Left ventricle myocardium inferior (tissue), 1 donor: ENCODE measurements at places on chromosomes 7 and 10.

- no peak for DNase-seq
Measured at GRCh38 chr7:33129806-33130153, 416 bp downstream of the BBS9 start.

- no peak for DNase-seq
Measured at GRCh38 chr10:112095731-112096130, 87.8 kb downstream of the GPAM start.

DNA sequence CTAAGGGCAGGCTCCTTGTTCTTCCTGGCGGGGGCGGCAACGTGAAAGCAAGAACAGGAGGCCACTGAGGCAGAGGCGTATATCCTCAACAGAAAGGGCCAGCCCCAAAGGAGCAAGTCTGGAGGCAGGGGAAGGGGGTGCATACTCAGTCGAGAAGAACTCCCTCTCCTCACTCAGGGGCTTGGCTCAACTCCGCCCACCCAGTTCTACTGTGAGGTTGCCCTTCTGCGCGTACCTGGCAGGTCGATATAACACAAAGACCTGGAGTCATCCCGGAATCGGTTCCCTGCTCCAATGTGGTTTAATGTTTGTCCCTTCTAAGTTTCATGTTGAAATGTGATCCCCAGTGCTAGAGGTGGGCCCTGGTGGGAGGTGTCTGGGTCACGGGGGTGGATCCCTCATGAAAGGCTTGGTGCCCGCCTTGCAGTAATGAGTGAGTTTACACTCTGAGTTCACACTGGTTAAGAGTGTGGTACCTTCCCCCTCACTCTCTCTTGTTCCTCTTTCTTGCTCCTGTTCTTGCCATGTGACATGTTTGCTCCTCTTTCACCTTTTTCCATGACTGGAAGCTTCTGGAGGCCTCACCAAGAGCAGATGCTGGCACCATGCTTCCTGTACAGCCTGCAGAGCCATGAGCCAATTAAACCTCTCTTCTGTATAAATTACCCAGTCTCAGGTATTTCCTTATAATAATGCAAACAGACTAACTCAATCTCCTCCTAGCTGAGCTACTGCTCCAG is 32.6 kb downstream of the GSDME start:
- no peak for DNase-seq

DNA sequence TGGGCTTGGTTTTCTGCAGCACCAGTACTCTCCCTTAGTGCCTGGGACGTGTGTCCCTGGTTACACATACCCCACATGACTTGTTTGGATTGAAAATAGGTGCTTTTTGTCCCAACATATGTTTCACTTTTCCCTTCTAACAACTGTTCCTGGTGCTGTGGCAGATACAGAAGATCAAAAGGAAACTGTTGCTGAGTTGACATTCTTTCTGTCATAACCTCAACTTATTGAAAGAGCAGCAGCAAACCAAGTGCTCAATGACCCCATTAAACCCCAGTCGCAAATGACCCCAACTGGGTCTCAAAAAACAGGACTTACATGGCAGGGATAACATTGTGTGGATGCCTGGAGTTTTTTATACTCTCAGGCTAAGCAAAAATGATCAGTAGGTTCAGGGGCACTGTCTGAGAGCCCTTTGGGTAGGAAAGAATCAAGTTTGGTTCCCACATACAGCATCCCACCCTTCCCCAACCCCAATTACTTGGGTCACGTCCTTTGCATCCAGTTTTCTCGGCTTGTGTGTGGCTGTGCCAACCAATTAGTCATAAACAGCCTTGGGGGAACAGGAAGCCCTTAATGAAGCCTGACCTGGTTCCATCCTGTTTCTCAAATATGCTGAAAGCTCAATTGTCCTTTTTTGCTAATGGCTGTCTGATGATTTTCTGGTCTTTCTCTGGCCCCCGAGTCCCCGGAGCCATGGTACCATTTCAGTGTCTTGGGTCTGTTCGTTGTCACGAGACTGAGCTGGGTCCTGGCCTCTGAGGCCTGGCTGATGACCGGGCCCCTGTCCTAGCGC is 4.9 kb downstream of the HKDC1 start:
- no peak for DNase-seq

- no peak for DNase-seq
Measured at GRCh38 chr10:70906031-70906783, 17.8 kb upstream of the PCBD1 start.

DNA sequence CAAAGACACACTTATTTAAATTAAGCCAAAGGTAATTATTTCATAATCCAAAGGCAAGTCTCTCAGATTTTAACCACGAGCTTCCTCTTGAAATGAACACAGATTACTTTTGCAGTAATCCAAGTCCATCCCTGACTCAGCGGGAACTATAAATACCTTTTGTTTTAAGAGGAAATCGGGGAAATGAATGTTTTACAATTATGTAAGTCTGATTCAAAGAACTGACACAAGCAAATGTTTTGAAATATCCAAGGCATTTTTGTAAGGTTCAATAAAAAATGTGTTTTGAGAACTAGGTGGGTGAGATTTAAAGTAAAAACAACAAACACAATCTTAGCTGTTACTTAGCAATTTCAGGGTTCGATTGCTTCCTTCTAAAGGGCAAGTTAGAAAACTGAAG is 179.8 kb upstream of the ASAH2 start:
- DNase-seq = no peak
